ENCODE measurements at places on chromosomes 5 and 9. TPM values are rescaled to one million over a fixed set of nuclear protein-coding genes. Genes with fewer than 3 reads are reported as not detected.
A peak's percentile ranks its signal among the peaks of the same experiment; 100 is the strongest.

NCS1 gene
- total RNA-seq, result 20.4 TPM

P4HA2 gene
- total RNA-seq, result 42.0 TPM

PRUNE2 gene
- 75.6 TPM for total RNA-seq

DNA sequence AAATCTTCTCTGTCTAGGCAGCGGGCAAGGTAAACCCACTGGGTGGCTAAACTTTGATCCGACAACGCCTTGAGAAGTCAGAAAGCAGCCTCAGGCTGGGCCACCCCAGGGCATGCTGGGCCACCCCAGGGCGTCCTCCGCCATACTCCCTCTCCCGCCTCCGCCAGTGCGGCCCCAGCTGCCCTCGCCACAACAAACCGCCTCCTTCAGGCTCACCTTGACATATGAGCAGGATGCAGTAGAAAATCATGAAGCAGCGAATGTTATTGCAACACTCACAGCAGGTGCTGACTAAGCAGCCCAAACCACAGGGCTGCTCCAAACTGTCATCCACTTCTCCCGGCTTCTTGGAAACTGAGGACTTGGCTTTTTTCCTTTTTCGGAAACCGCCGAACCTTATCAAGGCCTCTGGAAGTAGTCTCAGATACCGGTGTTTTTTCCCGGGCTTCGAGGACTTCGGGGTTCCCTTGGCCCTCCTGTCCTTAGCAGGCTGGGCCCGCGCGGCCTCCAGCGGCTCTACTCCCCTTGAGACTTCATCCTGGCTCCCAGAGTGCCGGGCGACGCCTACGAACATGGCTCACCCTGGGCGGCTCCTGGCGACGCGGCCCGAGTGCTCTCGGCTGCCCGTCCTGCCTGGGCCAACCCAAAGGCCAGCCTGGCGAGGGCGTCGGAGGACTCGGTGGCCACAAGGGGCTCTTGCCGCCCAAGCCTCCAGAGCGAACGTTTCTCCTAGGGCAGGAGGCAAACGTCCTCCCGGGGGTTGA, at the start of gene SLCO6A1:
TSS of gene SLCO6A1 (minus strand) at position 731 of the 764 bp plus-strand sequence. CDS start at position 574, 157 bp downstream.
- no peaks in the 10 kb centered on the region for H3K4me1 ChIP-seq
- H3K27me3 ChIP-seq, result no peaks in the 10 kb centered on the region
- no peak within 1 kb of the TSS for H3K4me3 ChIP-seq
- no peak for DNase-seq
- H3K36me3 ChIP-seq, result no peaks in the 10 kb centered on the region

DNA sequence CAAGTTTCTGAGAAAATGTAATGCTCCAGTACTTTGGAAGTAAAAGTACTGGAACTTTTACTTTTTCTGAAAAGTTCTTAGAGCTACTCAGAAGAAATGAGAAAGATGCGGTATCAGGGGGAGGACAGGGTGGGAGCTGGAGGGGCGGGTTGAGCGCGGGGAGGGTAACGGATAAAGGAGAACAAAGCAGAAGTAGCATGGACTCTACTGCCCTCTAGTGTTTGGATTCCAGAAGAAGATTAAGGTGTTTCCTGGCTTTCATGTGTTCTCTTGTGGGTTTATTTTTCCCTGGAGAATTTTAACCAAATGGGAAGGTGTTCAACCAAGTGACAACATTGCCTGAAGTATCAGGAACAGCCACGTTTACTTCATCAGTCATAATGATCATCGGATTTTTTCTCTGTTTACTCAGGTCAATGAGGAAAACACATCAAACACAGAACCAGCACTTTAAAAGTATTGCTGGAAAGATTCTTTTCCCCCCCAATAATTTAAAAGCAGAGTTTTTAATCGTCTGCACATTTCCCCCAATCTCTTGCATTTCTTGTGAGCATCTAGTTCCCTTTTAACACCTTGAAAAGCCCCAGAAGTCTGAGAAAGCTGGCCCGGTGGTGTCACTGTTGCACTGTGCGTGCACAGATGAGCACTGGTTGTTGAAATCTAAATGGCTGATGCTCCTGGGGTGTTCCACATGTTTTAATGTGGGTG, 190.6 kb downstream of the MPDZ start:
- no peaks in the 10 kb centered on the region for H3K27me3 ChIP-seq
- H3K4me1 ChIP-seq, result peaks cover 18% of the 10 kb centered on the region
- no peak for DNase-seq
- H3K27ac ChIP-seq, result no peak overlapping the region

DNA sequence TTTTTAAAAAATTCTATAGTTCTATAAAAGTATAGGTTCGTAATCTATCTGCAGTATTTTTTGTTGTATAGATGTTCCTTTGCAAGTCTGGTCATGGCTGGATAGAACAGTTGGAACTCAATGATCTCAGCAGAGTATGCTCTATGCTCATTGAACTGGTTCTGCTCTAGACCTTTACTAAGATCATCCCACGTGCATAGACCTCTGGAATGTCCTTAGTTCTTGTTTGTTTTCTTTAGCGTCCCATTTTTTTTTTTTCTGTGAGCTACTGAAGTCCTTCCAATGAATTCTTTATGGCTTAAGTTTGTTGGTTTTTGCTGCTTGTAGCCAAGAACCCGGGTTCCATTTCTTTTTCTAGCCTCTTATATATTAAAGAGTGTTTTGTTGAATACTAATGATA, 3.5 kb downstream of the TMEM38B start:
- no peak overlapping the region for H3K27ac ChIP-seq
- peaks cover 9% of the 10 kb centered on the region for H3K4me1 ChIP-seq
- H3K4me3 ChIP-seq, result no peak overlapping the region

- H3K4me3 ChIP-seq, result no peak overlapping the region
- no peaks in the 10 kb centered on the region for H3K36me3 ChIP-seq
- peaks cover 42% of the 10 kb centered on the region for H3K4me1 ChIP-seq
- H3K27me3 ChIP-seq, result no peaks in the 10 kb centered on the region
Measured at GRCh38 chr5:72597456-72597948, 90.3 kb upstream of the ZNF366 start.

GRCh38 chr5:171388816-171389168, 1.1 kb downstream of the NPM1 start:
- H3K4me3 ChIP-seq, result peak overlapping the region; percentile 95
- H3K27ac ChIP-seq, result no peak overlapping the region
- peaks cover 47% of the 10 kb centered on the region for H3K4me1 ChIP-seq
- peaks cover 7% of the 10 kb centered on the region for H3K36me3 ChIP-seq
- DNase-seq, result no peak
- H3K27me3 ChIP-seq, result no peaks in the 10 kb centered on the region

GRCh38 chr5:17430241-17430640, 67.8 kb upstream of the TAF11L2 start:
- no peak for DNase-seq
- H3K36me3 ChIP-seq, result no peaks in the 10 kb centered on the region
- H3K27ac ChIP-seq, result no peak overlapping the region
- H3K27me3 ChIP-seq, result no peaks in the 10 kb centered on the region
